ENCODE measurements at places on chromosomes 1 and 21. TPM values are rescaled to one million over a fixed set of nuclear protein-coding genes. Genes with fewer than 3 reads are reported as not detected.

GRCh38 chr1:212982430-212983152 lies 32.2 kb downstream of the VASH2 start:
- no peak for DNase-seq

DNA sequence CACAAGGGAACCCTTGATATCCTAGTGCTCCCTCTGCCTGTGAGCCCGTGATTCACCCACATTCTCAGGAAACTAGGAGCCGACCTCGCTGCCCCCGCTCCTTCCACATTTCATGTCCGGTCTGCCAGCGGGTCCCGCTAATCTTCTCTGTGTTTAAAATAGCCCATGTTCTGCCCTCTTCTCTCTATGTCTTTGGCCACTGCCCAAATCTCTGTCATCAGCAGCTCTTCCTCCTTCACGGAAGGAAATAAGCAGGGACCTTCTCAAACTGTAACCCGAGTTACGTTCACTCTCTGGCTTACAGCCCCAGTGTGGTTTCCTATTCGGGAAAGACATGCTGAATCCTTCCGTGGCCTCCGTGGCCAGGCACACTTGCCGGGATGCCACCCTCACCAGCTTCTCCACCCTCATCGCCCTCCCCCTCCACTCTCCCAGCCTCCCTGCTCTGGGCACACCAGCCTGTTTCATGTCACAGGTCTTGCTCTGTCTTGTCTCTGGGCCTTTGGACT lies 21.1 kb upstream of the UBXN10 start:
- no peak for DNase-seq

Gene KCNE1
- 0.31 TPM for total RNA-seq

DNA sequence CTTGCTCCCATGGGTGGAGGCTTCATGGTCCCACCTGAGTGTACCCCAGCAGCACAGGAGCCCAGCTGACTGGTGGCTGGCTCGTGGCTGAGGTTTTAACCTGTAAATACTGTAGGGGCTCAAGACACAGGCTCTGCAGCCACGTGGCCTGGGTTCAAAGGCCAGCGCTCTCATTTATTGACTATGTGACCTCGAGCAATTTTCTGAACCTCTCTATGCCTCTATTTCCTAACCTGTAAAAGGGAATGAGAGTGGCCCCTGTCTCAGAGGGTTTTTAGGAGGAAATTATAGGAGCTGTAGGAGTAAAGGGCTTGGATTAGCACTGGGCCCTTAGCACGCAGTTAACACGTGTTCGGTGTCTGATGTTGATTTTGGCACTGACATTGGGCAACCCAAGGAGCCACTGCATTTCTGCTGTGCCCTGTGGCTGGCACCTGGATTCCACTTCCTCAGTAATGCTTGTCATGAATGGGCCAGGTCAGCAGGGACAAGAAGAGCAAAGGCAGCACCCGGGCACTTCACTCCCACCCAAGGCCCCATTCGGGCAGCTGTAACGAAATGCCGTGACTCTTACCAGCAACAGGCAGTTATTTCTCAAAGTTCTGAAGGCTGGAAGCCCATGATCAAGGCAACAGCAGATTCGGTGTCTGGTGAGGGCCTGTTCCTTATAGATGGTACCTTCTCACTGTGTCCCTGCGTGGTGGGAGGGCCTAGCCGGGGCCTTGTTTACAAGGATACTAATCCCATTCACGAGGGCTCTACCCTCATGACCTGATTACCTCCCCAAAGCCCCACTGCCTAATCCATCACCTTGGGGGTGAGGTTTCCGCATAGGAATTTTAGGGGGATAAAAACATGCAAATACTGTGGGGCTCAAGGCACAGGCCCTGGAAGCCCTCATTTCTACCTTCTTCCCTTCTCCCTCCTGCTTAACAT lies 25.2 kb downstream of the ARHGEF10L start:
- DNase-seq, result no peak

Gene OR2T29
- total RNA-seq, result not detected

Gene LAMC2
- 105 TPM for total RNA-seq

DNA sequence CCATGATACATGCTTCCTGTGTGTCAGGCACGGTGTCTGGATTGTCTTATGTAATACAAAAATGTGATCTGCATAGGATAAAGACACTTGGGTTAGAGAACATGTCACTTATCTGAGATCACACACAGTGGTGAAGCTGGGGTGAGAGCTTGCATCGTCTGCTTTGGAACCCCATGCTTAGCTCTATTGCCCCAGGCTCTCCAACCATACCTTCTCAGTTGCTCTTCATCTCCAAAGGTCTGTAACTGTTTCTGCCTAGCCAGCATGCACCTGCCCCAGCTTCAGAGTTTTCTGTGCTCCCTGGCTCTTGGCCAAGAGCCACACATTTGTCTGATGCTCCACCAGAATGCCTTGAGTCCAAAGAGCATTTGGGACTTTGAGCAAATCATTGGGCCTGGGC lies 93.9 kb upstream of the COG2 start:
- DNase-seq, result no peak

GRCh38 chr21:16194095-16194787 lies 464.5 kb downstream of the USP25 start:
- DNase-seq, result no peak

- no peak for DNase-seq
These were observed 50.8 kb downstream of the PTBP2 start for GRCh38 chr1:96772349-96772748.

DNA sequence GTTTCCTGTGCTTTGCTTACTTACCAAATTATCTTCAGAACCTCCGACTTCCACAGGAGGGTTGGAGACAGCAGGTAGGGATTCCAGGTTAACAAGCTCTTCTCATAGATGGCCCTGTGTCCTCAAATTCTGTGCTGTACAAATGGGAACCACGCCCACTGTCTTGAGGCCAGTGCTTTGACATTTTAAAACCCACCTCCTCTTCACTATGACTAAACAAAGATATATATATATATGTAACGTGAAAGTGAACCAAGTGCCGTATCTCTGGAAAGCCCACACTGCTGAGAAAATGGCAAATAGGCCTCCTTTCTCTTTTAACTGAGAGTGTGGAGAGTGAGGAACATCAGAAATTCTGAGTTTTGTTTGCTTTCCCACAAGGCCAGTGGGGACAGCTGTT lies 99.6 kb downstream of the ZBTB18 start:
- no peak for DNase-seq

DNA sequence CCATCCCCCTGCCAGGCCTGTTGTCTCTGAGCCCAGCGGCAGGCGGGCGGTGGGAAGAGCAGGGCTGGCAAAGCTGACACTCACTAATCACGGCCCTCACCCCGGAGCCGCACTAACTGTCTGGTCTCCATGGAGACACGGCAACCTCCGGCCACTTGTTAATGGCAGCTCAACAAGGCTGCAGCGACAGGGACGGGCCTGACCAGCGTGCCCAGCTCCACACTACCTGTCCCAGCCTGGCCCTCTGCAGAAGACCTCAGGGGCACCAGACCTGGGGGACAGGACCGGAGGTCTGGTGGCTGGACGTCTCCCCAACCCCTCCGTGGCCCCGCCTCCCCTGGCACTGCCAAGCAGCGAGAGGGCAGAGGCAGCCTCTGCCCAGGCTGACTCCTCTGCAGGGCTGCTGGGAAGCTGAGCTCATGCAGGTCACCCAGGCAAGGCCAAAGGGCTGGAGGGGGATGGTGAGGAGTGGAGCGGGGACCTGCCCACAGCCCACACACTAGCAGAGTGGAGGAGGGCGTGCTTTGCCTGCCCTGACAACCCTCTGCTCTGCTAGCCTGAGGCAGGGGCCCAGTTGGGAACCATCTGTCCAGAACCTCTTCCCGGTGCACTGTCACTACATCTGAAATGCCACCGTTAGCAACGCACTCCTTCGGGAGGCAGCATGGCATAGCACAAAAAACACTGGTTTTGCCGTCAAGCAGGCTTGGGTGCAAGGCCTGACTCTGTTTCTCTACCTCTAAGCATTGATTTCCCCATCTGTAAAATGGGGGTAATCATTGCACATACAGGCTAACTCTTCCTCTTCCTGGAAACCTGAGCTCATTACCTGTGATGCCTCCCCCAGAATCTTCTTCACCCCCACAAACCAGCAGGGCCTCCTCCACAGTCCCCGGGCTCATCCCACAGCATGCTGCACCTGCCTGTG lies 29.6 kb upstream of the WASF2 start:
- no peak for DNase-seq

Gene ZSWIM5
- 0.55 TPM for total RNA-seq

DNA sequence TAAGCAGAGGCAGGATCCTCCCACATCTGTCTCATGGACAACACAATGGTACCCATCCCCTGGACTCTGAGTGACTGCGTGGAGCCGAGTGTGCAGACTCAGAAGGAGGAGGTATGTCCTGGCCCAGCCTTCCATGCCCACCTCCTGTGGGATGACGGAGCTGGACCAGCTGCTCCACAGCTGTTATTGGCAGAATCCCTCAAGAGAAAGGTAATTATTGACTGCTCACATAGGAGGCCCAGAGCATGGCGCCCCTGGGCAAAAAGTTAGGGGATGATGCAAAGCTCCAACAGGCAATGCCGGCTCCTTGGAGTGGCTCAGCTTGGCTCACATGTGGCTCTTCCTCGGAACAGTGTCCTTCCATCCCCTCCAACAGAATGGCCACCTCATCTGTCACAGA lies 12.2 kb upstream of the ACTRT2 start:
- DNase-seq, result no peak

Gene GPR37L1
- 0.33 TPM for total RNA-seq

Gene TMEM51
- total RNA-seq, result 11.7 TPM

DNA sequence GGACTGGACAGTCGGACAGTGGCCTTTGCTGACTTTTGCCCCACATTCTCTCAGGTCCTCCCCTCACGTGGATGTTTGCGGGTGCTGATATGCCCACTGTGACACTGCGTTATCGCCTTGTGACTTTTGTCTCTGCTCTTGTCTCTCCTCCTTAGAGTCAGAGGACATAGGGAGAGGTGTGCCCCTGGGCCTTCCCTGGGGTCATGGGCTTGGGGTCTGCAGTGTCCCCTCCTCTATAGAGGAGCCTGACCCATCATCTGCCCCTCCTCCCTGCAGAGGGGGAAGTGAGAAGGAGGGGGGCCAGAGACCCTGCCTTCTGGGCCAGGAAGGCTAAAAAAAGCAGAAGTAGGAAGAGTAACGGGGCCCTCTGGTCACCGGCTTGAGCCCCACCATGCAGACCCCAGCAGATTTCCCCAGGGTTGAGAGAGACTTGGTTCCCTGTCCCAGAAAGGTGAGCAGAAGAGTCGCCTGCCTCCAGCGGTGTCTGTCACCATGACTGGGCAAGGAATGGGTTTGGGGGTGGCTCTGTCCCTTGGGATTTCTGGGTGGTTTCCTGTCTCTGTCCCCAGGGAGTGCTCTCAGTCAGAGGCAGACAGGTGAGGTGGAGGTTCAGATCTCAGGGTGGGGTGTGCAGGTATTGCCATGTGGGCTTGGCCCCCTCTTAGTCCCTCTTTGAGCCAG lies 13.3 kb downstream of the RPS6KA1 start:
- no peak for DNase-seq

Gene OXCT2
- 1.6 TPM for total RNA-seq

Gene LRRC71
- not detected for total RNA-seq

DNA sequence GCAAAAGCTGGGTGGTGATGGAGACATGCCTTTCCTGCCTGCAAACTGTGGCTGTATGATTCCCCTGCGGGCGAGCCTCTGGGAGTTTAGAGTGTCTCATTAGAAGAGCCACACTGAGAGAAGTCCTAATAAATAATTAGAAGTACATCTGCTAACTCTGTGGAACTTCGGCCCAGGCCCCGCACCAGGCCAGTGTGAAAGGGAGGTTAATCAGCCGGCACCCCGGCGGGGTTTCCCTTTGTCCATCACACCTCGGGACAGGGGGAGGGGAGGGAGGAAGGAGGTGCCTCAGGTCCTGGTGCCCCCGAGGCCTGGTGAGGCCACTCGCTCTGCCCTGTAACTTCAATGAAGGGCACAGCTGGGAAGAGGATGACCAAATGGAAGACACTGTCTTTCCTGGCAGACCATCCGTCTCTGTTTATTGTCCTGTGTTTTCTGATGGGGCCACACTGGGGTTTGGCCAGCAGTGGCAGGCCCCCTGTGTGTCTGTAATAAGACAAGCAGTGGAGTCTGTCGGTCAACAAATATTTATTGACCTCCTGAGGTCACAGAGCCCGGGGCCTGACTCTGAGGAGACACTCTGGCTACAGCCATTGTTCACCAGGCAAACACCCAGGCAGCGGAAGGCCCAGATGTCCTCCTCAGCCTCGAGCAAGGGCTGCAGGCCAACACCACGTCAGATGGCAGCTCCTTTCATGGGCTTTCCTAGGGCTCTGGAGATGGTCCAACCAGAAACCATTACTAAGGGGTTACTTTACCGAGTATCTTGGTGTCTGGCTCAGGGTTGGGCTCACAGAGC lies 267.5 kb upstream of the RAB4A start:
- DNase-seq, result no peak

Gene FMN2
- not detected for total RNA-seq

- DNase-seq, result no peak
These were observed 69.2 kb upstream of the ARTN start for GRCh38 chr1:43864111-43865045.
